Sigmoid colon (tissue), 7 donors: ENCODE measurements at places on chromosomes 3 and 15.

- no peak overlapping the region for H3K4me3 ChIP-seq
- peaks cover 64% of the 10 kb centered on the region for H3K36me3 ChIP-seq
- H3K27me3 ChIP-seq, result no peaks in the 10 kb centered on the region
- no peaks in the 10 kb centered on the region for H3K4me1 ChIP-seq
These were observed 16.0 kb downstream of the SEC61A1 start for GRCh38 chr3:128068156-128068620.

- no peaks in the 10 kb centered on the region for H3K27me3 ChIP-seq
- H3K4me1 ChIP-seq, result no peaks in the 10 kb centered on the region
- H3K36me3 ChIP-seq, result no peaks in the 10 kb centered on the region
- DNase-seq, result no peak
- H3K4me3 ChIP-seq, result no peak overlapping the region
These were observed 90.6 kb downstream of the SOX14 start for GRCh38 chr3:137854533-137855261.

GRCh38 chr15:74958320-74958907 lies 1.8 kb upstream of the RPP25 start:
- peak overlapping the region; percentile 3 for H3K27ac ChIP-seq
- peaks cover 30% of the 10 kb centered on the region for H3K27me3 ChIP-seq
- peak; percentile 78 for DNase-seq
- H3K36me3 ChIP-seq, result no peaks in the 10 kb centered on the region

DNA sequence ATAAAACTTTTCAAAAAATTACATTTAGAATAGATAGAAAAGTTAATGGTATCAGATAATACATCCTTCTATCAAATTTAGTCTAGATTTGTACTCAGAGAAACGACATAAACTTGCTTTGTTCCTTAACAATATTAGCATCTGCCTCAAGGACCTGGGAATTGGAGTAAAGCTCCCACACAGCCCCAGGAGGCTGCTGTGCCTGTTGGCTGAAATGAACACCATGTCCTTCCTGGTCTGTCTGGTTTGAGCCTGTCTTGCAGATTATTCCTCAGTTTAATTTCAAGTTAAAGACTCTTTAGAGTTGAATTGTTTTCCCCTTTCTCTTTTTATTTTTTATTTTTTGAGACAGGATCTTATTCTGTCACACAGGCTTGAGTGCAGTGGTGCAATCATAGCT lies 19.4 kb downstream of the GNB5 start:
- no peaks in the 10 kb centered on the region for H3K36me3 ChIP-seq
- no peaks in the 10 kb centered on the region for H3K4me1 ChIP-seq
- H3K27ac ChIP-seq, result no peak overlapping the region

DNA sequence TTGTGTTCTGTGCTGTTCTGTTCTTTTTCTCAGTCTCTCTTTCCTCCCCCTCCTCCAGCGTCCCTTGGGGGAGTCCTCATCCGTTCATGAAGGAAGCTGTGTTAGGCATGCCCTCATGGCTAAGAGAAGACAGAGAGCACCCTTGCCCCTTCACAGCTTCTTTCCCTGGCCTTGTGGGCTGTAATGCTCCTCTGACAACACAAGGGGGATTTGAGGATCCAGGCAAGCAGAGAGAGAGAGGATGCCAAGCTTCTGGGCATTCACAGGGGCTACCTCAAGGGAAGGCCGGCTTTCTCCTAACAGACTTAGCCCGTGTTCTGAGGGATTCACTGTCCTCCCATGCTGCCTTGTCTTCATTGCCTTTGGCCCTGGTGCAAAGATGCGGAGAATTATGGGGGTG lies 389.5 kb downstream of the LRTM1 start:
- no peak for DNase-seq
- H3K4me1 ChIP-seq, result no peaks in the 10 kb centered on the region
- no peaks in the 10 kb centered on the region for H3K27me3 ChIP-seq

- H3K4me3 ChIP-seq, result no peak overlapping the region
- DNase-seq, result no peak
- H3K4me1 ChIP-seq, result no peaks in the 10 kb centered on the region
- H3K36me3 ChIP-seq, result no peaks in the 10 kb centered on the region
- H3K27me3 ChIP-seq, result no peaks in the 10 kb centered on the region
These were observed 47.3 kb downstream of the PLSCR2 start for GRCh38 chr3:146421819-146422759.

- peak; percentile 86 for DNase-seq
- peaks cover 11% of the 10 kb centered on the region for H3K4me1 ChIP-seq
- no peaks in the 10 kb centered on the region for H3K36me3 ChIP-seq
- no peaks in the 10 kb centered on the region for H3K27me3 ChIP-seq
- H3K4me3 ChIP-seq, result no peak overlapping the region
- H3K27ac ChIP-seq, result peak overlapping the region; percentile 46
These were observed 12.8 kb downstream of the VILL start for GRCh38 chr3:38003371-38003816.

- H3K27me3 ChIP-seq, result no peaks in the 10 kb centered on the region
- no peaks in the 10 kb centered on the region for H3K36me3 ChIP-seq
- no peaks in the 10 kb centered on the region for H3K4me1 ChIP-seq
- no peak for DNase-seq
- no peak overlapping the region for H3K27ac ChIP-seq
These were observed 203.1 kb upstream of the SEMA6D start for GRCh38 chr15:47514200-47514652.

- no peaks in the 10 kb centered on the region for H3K4me1 ChIP-seq
- H3K36me3 ChIP-seq, result no peaks in the 10 kb centered on the region
- H3K27me3 ChIP-seq, result no peaks in the 10 kb centered on the region
- H3K27ac ChIP-seq, result no peak overlapping the region
- no peak for DNase-seq
These were observed 84.5 kb upstream of the STT3B start for GRCh38 chr3:31448035-31448881.

DNA sequence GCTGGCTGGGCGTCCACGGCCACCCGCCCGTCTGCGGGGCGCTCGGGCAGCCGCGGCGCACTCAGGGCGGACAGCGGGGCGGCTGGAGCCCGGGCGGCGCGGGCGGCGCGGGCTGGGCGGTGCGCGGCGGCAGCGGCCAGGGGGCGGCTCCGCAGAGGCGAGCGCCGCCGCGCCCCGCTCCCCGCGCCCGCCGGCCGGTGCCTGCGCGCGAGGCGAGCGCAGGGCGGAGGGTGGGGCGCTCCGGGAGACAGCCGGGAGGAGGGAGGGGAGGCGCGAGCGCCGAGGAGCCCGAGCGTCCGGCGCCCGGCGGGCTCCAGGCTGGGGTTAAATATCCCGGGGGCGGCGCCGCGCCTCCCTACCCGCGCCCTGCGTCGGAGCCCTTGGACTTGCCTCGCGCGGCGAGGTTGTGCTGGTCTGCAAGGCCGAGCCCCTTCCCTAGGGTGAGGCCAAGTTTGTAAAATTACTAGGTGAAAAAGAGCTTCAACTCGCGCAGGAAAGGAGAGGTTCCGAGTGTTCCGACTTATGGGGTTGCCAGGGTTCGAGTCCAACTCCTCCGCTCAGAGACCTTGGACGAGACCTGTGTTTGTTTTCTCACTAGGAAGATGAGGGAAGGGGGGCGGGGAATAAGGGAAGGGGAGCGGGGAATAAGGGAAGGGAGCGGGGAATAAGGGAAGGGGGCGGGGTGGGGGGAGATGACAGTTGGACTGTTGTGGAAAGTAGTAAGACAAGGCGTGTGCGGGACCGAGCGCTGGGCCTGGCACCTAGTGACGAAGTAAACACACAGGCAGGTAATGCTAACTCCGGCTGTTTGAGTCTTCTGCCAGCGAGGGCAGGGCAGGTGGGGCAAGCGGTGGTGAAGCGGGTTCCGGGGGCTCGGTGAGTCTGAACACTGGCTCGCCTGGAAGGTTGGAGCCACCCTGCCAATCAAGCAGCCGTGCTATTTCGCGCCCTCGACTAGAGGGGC lies at the start of gene TNFAIP8L3:
TNFAIP8L3 (minus strand) TSS at position 301 of the 964 bp plus-strand sequence. CDS start 311 bp downstream, outside the sequence.
- no peaks in the 10 kb centered on the region for H3K36me3 ChIP-seq
- peak within 1 kb of the TSS; percentile 67 for H3K4me3 ChIP-seq
- peak within 1 kb of the TSS; percentile 87 for H3K27ac ChIP-seq
- no peak for DNase-seq

- H3K27ac ChIP-seq, result peak overlapping the region; percentile 52
- no peaks in the 10 kb centered on the region for H3K4me1 ChIP-seq
- no peak for DNase-seq
- H3K36me3 ChIP-seq, result no peaks in the 10 kb centered on the region
- H3K4me3 ChIP-seq, result peak overlapping the region; percentile 18
These were observed 63.0 kb downstream of the CHSY1 start for GRCh38 chr15:101188637-101189408.

DNA sequence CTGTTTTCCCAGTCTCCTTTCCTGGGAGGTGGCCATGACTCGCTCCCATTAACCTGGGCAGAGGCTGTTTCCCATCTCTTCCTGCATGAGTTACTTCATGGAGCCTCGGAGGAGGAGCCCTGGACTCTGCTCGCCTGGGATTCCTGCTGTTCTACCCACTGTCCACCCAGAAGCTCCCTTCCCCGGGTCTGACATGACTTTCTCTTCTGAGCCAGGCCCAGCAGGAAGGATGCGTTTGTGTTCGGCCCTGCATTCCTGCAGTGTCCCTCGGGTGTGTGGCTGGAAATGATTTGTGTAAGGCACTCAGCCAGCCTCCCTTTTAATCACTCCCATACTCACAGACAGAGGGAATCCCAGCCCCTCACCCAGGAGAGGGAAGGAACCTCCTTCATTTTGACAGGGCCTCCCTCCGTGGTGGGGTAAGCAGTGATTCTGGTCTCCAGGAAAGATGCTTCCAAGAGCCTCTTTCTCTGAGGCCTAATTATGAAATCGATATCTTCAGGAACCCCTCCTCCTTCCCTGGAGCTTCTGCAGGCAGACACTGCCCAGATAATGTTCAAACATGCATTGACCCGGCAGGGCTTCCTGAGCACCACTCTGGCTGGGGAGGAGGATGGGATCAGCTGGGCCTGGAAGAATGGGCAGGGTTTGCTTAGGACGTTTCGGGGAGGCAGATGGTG lies 41.6 kb upstream of the DLG1 start:
- no peaks in the 10 kb centered on the region for H3K27me3 ChIP-seq
- H3K4me3 ChIP-seq, result no peak overlapping the region
- no peaks in the 10 kb centered on the region for H3K36me3 ChIP-seq
- H3K4me1 ChIP-seq, result no peaks in the 10 kb centered on the region

DNA sequence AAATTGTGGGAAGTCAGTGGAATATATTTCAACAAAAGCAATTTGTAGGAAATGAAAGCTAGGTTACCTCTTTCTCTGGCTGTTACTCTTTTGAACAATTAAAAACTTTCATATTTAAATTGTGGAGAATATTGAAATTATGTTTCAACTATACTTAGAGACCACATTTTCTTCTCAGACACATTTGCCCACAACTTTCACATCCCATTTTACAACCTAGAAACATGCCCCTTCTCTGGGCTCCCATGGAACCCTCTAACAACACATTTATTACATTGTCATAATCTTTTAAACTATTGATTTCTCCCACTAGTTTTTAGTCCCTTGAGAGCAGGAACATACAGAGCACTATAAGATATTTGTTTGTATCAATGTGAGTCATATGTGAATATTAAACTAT lies 211.7 kb upstream of the TTC14 start:
- no peak overlapping the region for H3K4me3 ChIP-seq
- H3K27me3 ChIP-seq, result no peaks in the 10 kb centered on the region
- H3K4me1 ChIP-seq, result no peaks in the 10 kb centered on the region

- H3K27ac ChIP-seq, result no peak overlapping the region
- DNase-seq, result no peak
- no peaks in the 10 kb centered on the region for H3K36me3 ChIP-seq
- H3K4me3 ChIP-seq, result no peak overlapping the region
- no peaks in the 10 kb centered on the region for H3K4me1 ChIP-seq
- H3K27me3 ChIP-seq, result no peaks in the 10 kb centered on the region
These were observed 156.4 kb upstream of the PPP2R3A start for GRCh38 chr3:135809021-135809634.

- no peaks in the 10 kb centered on the region for H3K27me3 ChIP-seq
- H3K36me3 ChIP-seq, result no peaks in the 10 kb centered on the region
These were observed 5.1 kb downstream of the PHLDB2 start for GRCh38 chr3:111863942-111864694.

DNA sequence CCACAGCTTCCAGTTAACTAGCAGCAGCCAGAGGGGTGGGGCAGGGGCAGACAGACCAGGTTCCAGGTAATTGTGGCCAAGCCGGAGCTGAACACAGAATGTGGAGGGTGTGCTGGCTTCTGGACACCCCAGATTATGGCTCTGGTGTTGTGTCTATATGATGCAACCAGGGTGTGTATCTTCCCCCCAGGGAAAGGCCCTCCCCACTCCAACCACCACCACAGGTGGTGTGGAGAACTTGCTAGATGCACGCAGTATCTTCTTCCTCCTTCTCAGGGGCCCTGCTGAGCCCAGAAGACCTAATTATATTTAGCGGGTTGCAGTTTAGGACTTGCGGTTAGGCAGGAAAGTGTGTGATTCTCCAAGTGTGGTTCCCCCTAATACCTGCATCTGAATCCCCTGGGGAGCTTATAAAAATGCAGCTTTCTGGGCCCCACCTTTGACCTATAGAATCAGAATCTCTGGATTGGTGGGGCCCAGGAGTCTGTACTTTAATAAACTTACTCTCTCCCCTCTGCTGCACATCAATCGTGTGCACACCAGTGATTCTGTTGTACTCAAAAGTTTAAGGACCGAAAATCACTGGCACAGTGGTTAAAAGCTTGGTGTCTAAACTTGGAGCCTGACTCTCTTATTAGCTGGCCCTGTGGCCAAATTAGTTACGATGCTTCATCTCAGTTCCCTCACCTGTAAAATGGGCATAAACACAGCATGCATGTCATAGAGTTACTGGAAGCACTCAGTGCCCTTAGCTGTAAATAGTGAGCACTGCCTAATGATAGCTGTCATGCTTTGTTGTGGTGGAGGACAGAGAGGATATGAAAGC lies 379.1 kb upstream of the PROK2 start:
- H3K4me1 ChIP-seq, result peaks cover 12% of the 10 kb centered on the region
- no peak overlapping the region for H3K27ac ChIP-seq
- DNase-seq, result no peak
- H3K4me3 ChIP-seq, result no peak overlapping the region
- no peaks in the 10 kb centered on the region for H3K27me3 ChIP-seq
- no peaks in the 10 kb centered on the region for H3K36me3 ChIP-seq

- H3K27me3 ChIP-seq, result no peaks in the 10 kb centered on the region
- H3K4me3 ChIP-seq, result no peak overlapping the region
- H3K36me3 ChIP-seq, result no peaks in the 10 kb centered on the region
- H3K27ac ChIP-seq, result no peak overlapping the region
These were observed 101.2 kb upstream of the MEX3B start for GRCh38 chr15:82146990-82147461.

- DNase-seq, result no peak
- no peaks in the 10 kb centered on the region for H3K4me1 ChIP-seq
- no peak overlapping the region for H3K27ac ChIP-seq
- no peaks in the 10 kb centered on the region for H3K36me3 ChIP-seq
- no peak overlapping the region for H3K4me3 ChIP-seq
- H3K27me3 ChIP-seq, result peaks cover 25% of the 10 kb centered on the region
These were observed 87.5 kb downstream of the ATP2B2 start for GRCh38 chr3:10417847-10418246.

DNA sequence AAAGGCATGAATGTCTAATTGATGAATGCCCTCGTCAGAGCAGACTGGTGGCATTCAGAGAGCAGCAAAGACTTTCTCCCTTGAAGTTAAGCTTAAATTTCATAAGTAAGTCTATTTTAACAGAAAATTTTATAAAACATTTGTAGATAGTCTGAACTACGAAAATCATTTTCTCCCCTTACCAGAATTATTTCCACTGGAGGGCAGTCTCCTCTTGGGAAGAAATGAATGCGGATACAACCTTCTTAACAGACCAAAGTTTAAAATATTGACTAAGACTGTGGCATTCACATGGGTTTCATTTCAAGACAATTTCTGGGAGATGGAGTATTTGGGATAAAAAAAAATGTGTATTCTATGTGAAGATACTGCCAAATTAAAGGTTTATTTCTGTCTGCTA lies 669.0 kb downstream of the FHIT start:
- no peak overlapping the region for H3K27ac ChIP-seq
- H3K36me3 ChIP-seq, result no peaks in the 10 kb centered on the region
- H3K27me3 ChIP-seq, result no peaks in the 10 kb centered on the region
- H3K4me3 ChIP-seq, result no peak overlapping the region

- H3K27ac ChIP-seq, result no peak overlapping the region
- H3K4me1 ChIP-seq, result no peaks in the 10 kb centered on the region
- DNase-seq, result no peak
- peak overlapping the region; percentile 62 for H3K4me3 ChIP-seq
These were observed 730 bp downstream of the ZKSCAN7 start for GRCh38 chr3:44555723-44556122.
